ENCODE measurements at places on chromosomes 6 and 20.
A peak's percentile ranks its signal among the peaks of the same experiment; 100 is the strongest.

DNA sequence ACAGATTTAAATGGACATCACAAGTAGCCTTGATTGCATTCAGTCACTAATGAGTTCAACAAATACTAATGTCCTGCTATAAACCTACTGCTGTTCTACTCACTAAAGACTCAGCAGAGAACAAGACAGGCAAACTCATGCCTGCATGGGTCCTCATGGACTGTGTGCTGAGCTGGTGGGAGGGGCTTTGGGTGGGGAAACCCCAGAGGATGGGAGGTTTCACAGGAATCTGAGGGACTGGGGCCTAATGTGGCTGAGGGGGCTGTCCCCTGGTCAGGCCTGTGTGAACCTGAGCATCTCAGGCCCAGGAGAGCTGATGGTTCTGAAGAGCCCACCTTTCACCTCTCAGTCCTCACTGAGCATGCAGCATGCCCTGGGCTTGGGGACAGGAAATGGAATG is 1.4 kb downstream of the CST8 start:
- peak; percentile 18 for DNase-seq

DNA sequence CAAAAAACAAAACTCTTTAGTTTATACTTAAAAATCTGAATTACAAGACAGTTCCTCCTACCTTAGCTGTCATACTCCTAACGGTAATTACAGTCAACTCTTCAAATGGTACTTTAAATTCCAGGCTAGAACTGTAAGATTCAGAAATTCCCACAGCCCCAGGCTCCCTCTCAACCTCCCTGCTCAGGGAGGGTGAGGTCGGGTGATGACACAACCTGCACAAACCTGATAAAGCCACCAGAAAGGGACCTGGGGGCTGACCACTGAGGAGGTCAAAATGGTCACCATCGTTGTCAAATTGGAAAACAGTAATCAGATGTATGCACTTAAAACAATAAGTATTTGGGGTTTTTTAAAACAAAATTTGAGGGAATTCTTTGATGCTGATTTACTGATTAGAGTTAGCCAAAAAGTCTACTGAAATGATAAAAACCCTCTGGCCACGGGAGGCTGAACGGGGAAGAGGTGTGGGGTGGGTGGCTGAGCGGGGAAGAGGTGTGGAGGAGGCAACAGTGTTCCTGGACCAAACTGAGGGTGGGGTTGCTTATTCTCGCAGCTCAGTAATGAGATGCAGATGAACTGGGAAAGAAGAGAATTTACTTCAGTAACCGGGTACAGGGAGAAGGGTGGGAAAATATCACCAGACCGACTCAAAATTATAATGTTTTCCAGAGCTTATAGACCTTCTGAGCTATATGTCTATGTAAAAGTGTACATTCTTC is 52.4 kb downstream of the SLC22A1 start:
- DNase-seq = no peak

GRCh38 chr6:38364127-38364526 is 275.6 kb downstream of the BTBD9 start:
- no peak for DNase-seq

DNA sequence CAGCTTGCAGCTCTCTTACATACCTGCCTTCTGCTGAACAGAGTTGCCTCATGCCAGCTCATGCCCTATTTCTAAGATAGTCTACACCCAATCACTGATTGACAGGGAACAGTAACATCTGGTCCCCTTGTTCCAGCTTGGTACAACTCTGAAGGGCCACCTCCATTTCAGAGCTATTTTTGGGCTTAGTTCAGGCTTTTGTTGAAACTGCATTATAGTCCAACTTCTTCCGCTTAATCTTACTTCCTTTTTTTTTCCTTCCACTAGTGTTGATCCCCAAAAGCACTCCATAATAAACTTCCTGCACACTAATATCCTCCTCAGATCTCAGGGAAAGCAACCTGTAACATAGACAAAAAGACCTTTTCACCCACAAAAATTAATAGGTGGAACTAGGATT is 65.7 kb upstream of the TNFRSF21 start:
- no peak for DNase-seq

GRCh38 chr6:136235233-136235564 is 14.9 kb downstream of the MTFR2 start:
- no peak for DNase-seq

GRCh38 chr6:41155132-41155805 is 1.1 kb upstream of the TREML1 start:
- no peak for DNase-seq

DNA sequence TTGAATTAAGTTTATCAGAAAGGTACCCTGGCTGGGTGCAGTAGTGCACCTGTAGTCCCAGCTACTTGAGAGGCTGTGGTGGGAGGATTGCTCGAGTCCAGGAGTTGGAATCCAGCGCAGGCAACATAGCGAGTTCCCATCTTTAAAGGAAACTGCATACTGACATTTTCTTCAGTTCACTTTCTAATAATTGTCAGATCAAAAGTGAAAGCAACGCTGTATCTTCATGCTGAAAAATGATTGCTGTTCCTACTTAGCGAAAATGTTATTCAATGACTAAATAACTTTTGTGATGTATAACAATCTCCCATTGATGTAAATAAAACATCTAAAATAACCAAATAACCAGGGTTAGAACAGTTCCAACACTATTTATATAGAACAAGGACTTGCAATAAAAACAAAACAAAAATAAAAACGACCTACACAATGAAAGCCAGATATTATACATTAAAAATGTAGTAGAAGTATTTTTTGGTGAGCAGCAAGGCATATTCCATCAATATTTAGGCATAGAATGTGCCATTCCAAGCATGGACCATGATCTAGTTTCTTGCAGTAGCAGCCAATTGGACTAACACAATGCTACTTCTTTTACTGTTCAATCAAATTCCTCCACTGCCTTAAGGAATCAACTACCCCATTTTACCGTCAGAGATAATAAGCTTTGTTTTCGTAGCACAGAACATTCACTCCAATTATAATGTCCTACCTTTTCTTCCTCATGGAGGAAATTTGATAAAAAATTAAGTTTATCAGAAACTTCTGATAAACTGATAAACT is 1.5 kb downstream of the LATS1 start:
- no peak for DNase-seq

- DNase-seq = no peak
These were observed 71.8 kb downstream of the LCA5 start for GRCh38 chr6:79465381-79465780.

DNA sequence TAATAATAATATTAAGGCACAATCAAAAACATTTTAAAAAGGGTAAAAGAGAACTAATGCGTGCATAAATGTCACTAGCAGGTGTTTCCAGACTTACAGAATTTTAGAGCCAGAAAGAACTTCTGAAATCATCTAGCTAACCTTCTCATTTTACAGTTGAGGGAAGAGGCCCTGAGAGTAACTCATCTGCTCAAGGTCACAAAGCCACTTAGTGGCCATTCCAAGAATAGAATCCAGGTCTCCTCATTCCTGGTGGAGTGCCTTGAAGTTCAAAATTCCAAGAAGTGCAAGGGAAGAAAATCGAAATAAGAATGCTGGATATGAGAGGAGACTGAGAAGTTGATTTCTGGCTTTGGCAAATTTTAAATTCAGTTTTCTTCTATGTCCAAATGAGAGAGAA is 3.2 kb upstream of the KIAA0408 start:
- DNase-seq = no peak

- no peak for DNase-seq
These were observed 6.7 kb downstream of the SNAI1 start for GRCh38 chr20:49989234-49990065.

- no peak for DNase-seq
These were observed 114.0 kb upstream of the NEDD9 start for GRCh38 chr6:11346516-11346915.

DNA sequence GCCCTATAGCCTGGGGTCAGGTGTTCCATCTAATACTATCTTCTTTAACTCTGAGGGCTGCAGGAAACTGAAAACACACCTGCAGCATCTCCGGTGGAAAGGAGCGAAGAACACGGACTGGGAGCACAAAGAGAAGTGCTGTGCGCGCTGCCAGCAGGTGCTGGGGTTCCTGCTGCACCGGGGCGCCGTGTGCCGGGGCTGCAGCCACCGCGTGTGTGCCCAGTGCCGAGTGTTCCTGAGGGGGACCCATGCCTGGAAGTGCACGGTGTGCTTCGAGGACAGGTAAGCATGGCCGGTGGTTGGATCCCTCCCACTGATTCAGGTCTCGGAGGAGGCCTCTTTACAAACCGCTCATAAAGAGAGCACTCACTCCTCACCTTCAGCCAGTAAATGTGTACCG is 15.5 kb downstream of the SYTL3 start:
- DNase-seq = no peak

DNA sequence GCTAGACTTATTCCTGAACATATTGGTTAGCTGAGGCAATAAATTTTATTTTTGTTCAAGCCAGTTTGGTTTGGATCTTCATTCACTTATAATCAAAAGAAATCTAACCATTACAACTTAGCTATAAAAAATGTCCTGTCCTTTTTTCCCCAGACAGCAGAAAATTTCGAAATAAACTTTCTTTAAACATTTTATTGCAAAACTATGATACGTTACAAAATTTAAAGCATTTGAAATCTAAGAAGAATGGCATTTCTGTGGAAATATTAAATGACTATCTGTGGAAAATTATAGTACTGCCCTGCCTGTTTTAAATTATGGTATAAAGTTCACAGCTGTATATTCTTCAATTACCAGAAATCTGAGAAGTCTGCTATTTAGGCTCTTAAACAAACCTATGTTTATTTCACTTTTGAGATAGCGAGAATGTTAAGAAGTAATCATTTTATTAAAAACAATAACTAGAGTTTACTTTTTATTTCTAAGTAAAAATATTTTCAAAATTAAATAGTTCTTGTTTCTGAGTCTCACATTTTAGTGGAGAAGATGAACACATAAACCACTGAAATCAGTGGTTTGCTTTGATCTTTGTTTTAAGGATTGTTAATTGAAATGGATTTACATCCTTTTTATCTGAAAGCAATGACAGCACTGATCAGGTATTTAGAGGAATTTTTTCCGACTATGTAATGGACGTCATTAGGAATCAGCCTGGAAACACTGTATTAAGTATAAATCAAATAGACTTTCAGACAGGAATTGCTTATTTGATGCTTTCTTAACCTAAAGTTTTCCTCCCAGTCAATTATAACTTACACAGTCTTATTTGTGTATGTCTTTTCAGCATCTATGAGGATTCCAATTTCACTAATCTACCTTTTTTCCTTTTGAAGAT is 553.7 kb downstream of the COL12A1 start:
- no peak for DNase-seq

DNA sequence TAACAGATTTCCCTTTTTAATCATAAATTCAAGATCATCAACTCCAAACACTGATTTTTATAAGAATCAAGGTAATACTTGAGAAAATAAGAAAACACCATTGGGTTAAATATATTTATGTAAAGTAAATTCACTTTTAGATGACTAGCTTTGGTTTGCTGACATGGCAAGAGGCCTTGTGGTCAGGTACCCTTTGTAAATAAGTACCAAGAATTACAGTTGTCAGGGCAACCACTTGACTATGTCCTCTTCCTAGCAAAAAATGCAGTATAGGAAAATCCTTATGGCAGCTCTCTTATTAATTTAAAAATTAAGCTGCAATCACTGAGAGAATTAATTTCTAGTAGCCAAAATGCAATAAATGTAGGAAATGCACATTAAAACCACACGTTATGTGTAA is 153.8 kb downstream of the INSM1 start:
- no peak for DNase-seq

DNA sequence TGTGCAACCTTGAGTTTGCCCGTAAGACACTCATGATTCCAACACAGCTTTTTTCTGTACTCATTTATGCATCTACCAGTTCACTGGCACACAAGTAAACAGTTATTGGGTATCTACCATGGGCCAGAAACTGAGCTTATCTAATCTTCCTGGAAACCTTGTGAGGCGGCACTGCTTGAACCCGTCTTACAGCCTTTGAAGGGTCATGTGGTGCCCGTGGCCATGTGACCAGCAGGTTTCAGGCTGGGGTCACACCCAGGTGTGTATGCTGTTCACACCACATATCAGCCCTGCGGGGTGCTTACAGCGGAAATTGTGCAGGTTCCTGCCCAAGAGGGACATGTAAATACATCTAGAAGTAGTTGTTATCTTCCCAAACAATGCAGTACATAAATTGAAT is 6.1 kb downstream of the THBD start:
- no peak for DNase-seq

DNA sequence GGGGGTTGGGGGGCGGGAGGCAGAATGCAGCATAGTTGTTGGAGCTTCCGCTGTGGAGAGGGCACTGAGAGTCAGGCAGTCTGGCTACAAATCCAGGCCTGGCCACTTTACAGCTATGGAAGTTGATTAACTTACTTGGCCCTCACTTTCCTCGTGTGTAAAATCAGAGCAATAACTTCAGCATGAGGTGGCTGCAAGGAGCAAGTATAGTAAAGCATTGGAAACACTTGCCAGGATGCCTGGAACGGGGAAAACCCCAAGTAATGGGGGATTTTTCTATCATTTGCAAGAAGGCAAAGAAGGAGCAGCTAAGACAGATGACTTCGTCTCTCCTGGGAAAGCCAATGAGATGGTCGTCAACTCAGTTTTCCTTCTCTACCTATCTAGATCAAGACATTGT is 35.8 kb downstream of the AGPAT4 start:
- no peak for DNase-seq

DNA sequence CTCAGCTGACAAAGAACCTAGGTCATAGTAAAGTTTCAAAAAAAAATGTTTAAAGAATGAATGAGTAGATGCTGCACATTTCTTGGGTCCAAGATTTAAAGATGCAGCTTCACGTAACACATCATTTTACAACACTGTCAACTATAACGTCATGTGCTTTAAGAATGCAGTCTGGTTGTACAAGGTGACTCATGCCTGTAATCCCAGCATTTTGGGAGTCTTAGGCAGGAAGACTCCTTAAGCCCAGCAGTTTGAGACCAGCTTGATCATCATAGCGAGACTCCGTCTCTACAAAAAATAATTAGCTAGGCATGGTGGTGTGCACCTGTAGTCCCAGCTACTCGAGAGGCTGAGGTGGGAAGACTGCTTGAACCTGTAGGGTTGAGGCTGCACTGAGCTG is 21.9 kb downstream of the SLC17A5 start:
- DNase-seq = no peak

DNA sequence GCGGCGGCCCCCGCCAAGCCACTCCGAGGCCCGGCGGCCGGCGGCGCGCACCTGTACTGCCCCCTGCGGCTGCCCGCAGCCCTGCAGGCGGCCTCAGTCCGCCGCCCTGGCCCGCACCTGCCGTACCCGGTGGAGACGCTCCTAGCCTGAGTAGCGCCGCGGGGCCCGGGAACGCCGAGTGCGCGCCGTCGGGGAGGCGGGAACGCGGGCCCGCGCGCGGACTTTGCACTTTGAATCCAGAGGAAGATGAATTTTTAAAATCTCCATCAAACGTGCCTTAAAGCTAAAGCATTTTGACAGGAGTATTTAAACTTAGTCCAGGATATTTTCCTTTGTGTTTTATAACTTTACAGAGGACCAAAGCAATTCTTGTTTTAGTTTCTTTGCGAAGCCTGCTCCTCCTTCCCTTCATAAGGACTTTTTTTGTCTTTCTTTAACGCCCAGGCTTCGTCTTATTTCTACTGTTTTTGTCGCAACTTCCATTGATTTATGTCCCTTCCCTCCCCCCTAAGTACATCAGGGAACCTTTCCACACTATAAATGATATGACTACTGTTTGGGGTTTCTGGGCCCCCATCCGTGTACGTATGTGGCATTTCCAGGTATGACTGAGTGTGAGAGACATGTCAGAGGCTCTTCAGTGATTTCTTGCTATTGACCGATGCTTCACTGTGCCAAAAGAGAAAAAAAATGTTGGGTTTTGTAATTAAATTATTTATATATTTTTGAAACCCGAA is 2.0 kb downstream of the FOXQ1 start:
- no peak for DNase-seq
